NCI-H2081 treated with DMSO at 0.1 percent for 48 hours (cell line): ENCODE measurements at places on chromosomes 13 and 19.

DNA sequence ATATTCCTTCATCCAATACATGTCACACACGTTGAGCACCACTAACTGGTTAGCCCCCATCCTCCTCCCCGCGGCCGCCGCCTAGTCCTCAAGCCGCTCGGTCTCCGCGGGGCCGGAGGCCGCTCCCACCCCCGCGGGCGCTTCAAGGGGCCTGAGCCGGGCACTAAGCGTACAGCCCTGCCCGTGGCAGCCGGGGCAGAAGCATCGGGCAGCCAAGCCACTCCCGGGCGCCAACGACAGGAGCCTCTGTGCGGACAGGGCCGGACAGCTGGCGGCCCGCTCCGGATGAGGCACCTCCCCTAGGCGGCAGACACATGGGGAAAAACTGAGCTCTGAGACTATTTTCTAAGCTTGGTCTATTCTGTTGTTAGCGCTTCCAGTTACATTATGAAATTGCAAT lies 2.8 kb upstream of the ZNF543 start:
- no peak for DNase-seq

DNA sequence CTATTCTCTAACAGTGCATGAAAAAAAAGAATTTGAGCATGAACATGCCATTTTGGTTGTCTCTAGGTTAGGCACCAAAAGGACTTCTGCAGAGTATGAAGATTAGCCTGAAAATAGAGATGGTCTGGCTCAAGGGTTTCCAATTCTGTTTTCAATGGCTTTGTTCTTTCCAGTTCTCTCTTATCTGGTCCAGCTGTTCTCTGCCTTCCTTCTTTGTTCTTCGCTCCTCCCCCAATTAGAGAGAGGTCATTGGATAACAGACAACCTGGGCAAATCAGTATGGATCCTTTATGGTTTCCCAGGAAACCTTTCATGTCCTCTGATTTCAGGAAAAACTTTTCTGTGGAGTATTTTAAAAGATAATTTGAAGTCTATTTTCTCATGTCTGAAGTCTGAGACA lies 623.4 kb downstream of the PCDH17 start:
- no peak for DNase-seq

- DNase-seq: no peak
These were observed 26.1 kb upstream of the EEF1AKMT1 start for GRCh38 chr13:20799726-20800416.

- DNase-seq: no peak
These were observed 12.4 kb downstream of the TNFSF13B start for GRCh38 chr13:108281901-108282300.

DNA sequence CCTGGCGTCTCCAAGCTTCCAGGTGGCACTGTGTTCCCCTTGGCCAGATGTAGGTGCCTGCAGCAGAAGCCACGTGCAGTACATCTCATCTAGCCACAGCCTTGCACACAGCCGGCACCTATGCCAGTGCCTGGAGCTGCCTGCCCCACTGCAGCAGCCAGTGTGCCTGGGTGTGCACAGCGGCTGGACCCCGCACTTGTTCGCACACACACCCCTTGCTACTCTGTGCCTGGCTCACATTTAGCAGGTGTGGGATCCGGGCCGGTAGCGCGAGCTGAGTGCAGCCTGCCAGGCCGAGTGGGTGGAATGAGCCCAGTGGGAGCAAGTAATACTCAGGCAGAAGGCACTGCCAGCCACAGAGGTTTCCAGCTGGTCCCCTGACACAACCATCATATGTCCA lies 26.9 kb upstream of the RBM26 start:
- DNase-seq: no peak

DNA sequence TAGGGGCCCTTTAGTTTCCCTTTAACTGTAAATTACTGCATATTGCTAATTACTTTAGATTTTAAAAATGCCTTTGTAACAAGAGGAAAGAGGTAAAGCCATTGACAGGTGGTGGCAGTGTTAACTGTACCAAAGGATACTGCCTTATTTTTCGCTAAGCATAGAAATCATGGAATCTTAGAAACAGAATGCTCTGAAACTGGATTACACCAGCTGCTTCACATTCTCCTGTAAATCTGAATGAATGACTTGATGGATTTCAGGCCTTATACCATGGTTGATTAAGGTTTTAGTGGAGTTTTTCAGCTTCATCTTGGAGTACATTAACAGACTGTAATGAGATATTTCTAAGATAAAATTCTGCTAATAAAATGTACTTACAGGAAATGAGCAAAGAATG lies 25.2 kb downstream of the MICU2 start:
- DNase-seq: no peak

DNA sequence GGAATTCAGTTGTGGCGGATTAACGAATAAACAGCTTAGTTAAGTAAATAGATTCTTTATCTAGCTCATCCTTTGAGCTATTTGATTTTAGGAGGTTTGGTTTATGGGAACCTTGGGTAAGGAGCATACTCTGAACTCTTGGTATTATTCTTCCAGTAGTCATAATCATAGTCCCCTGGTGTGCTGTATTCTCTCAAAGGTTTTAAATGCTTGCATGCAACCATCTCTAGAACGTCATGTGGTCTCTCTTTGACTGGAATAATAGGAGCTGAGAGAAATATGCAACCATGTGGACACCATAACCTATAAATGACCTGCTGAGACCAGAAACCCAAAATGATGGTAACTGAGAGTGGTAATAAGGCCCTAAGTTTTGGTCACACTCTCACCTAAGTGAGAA lies 951.6 kb upstream of the MIR17HG start:
- no peak for DNase-seq

DNA sequence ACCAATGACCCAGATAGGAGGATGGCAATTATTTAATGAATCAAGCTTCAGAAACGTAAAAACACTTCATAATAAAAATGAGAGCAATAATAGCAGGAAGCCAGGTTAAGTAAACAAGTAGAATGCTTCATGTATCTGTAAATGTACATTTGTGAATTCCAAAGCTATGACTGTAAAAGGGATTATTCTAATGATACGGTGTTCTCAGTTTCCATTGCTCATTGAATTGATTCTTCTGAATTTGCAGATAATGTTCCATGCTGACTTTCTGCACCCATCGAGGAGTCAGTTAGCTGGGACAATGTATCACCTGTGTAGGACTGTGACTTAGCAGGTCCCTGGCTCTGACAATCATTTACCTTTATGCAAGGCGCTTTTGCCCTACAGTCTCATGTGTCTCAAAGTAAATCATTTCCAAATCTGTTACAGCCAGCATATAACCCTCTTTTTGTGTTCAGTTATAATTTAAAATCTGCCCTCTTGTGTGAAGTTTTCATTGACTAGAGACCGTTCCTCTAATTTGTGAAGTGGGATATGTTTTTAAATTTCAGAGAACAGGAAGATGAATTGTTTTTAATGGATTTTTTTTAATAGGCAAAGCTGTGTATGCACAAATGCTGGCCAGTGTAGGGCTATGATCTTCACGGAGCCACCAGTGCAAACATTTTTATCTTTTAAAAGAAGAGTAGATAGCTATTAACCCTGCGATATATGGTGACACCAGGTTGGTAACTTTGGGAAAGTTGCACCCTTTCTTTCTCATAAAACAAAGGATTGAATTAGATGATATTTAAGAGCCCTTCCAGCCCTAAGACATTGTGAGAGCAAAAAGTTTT lies 267.1 kb downstream of the KLF5 start:
- DNase-seq: no peak

DNA sequence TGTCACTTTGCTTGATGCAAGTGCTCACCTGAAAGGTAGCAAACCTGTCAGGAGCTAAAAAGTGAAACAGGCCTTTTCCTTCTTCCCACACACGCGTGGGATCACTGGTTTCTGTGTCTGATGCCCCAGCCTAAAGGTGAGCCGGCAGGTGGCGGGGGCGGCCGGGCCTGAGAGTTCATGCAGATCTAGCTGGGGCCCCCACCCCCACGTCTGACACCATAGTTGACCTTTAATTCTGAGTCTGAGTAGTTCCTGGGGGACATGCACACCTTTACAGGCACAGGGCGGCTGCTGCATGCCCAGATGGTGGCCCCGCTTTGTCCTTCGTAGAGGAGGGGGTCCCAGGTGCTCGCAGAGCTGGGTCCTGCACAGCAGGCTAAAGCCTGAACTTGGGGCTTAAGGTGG lies 345.3 kb downstream of the TEX29 start:
- DNase-seq: no peak

- DNase-seq: peak; percentile 81
These were observed 9.3 kb downstream of the RPS9 start for GRCh38 chr19:54209811-54210494.

DNA sequence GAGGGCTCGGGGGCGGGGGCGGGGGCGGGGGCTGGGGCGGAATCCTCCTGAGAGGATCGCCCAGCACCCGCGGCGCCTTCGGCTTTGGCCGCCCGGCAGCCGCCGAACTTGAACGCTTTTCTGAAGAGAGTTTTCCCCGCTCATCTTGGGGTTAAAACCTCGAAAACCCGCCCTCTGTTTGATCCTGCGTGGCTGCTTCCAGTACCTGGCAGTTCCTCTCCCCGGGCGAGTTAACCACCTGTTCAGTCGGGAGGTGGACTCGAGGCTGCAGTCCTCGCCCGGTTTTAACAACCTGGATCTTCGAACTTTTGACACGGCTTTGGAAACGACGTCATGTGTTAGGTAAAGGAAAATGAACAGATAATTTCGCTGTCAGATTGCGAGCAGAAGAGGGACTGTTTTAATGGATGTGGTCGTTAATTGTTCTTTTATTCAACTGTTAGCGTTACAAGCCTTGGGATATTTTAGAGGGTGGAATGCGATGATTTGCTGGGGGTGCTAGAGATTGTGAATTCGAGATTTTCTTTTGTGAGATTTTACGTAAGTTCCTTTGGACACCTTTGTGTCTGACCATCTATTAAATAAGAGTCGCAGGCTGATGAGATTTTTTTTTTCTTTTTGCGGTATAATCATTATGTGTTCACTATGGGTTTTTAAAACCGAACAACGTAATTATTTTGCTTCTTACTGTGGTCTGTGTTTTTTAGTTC lies 1.0 kb downstream of the FNDC3A start:
- DNase-seq: no peak

- no peak for DNase-seq
These were observed 1.1 kb upstream of the PRKCG start for GRCh38 chr19:53880711-53881481.

DNA sequence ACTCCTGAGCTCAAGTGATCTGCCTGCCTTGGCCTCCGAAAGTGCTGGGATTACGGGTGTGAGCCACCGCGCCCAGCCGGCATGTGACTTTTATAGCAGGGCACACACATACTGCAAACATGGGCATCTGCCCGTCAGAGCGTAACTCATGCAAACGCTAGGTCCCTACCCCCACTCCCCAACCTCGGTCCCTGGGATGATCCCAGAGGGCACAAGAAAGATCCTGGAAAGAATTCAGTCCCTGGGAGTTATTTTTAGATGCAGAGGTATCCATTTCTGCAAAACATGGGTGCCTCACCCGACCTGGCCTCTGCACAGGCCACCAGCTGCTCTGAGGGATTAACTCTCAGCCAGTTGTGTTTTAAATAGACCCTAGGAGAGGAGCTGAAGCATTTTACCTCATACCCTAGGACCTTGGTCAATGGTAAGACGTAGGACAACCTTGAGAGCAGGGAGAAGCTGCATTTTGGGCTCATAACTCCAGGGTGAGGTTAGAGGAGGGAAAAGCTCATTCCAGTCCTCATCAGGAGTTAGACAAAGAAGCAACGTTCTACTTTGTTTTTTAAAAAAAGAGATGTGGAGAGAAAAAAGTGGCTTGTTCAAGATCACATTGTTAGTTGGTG lies 10.8 kb downstream of the TMEM38A start:
- DNase-seq: no peak

DNA sequence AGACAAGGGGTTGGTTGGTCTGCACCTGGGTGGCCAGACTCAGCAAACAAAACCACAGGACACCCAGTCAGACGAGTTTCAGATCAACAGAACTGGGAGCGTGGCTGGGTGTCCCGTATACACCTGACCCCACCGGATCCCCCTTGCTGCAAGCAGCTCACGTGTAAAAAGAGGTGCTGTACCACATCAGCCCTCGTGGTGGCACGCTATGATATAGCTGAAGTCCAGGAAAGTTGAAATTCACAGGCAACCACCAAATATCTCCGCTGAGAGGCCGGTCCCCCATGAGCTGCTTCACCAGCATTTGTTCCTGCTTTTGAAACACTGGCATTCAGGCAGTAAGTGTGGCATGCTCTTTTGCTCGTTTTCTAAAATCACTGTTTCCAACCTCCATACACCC lies 92.3 kb downstream of the TUBA3C start:
- DNase-seq: no peak

DNA sequence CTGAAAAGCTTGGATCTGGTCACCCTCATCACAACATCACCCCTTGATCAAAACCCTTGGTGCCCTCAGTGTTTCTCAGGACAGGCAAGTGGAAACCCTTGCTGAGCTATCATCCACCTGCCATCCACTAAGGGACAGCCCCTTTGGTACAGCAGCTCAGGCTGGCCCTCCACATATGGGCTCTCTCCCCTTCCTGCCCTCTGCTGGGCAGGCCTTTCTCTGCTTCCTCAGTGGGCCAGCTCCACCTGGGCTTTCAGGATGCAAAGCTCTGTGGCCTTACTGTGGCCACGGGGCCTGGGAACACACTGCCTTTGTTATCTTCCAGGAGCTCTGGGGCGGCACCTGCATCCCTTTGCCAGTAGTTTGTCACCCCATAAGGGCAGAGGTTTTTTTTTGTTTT lies 4.9 kb downstream of the SUGP1 start:
- no peak for DNase-seq

DNA sequence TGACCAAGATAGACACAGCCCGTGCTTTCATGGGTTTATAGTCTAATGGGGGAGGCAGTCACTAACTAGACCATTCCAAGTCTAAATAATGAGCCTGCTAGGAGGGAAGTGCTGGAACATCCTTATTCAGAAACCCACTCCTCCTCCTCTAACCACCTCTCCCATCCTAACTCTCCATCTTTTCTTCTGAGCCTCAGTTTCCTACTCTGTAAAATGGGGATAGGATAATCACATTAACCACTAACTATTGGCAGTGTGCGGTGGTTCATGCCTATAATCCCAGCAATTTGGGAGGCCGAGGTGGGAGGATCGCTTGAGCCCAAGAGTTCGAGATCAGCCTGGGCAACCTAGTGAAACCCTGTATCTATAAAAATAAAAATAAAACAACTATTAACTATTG lies 68.7 kb downstream of the MAP4K1 start:
- DNase-seq: no peak

DNA sequence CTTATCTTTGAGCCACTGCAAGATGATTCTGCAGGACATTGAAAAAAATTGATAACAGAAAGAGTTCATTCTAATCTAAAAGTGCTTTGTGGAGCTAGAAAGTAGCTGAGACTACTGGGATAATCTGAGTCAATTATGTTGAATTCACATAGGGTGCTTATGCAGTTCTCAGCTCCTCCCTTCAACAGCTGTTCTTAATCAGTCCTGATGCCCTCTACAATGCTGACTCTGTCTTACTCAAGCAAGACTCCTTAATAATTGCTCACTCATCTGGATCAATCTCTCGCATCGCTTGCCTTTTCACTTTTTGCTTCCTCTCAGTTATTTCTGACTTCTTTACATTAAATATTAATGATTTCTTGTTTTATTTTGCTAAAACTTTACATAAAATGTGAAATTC lies 182.1 kb downstream of the PCDH17 start:
- no peak for DNase-seq

- DNase-seq: no peak
These were observed 18.0 kb downstream of the RAB3D start for GRCh38 chr19:11321191-11322126.

- no peak for DNase-seq
These were observed 323.3 kb downstream of the NALCN start for GRCh38 chr13:101092985-101093384.

GRCh38 chr19:1691589-1692290 lies 39.3 kb upstream of the TCF3 start:
- no peak for DNase-seq

- no peak for DNase-seq
These were observed 3.7 kb upstream of the IRS2 start for GRCh38 chr13:109790086-109790485.
